ENCODE measurements at places on chromosomes 7 and 10.

DNA sequence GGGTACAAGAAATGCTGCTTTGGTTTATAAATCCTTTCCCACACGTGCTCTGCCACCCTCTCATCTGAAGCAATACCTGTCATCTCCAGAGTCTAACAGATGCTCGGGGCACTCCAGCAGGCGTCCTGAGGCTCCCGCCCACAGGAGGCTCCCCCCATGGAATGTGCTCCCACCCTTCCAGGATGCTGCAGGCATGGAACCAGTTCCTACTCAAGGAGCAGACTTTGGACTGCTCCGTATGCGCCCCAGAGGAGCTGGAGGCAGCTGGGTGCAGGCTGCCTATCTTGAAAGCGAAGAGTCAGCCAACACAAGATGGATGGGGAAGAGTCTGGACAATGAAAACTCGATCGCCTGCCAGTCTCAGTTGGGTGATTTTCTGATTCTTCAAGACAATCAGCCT is 75.4 kb downstream of the VOPP1 start:
- no peak for DNase-seq

DNA sequence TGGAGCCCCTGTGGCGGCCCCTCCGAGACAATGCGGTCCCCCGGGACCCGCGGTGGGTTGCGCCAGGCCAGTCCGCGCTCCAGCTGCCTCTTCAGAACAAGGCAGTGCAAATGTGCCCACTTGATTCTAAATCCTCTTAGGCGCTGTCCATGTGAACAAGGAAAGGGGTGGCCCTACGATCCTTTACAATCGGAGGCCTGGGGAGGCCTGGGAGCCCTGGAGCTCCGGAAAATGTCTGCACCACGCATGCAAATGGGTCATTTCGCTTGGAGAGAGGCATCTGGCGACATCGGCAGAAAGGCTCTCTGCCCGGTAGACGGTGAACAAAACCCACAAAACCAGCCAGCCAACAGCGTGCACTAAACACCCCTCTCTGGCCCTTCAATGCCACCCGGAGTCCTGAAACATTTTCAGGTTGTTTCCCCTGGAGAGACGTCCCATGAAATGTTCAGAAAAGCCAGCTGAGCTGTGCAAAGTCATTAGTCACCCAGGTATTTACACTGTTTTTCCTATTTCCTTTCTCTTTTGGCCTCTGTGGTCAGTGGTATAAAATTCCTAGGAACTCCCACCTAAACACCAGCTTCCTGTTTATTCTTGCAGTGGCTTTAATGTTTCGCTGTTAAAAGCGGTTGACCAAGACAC is 102.8 kb upstream of the ZNF438 start:
- peak; percentile 68 for DNase-seq

DNA sequence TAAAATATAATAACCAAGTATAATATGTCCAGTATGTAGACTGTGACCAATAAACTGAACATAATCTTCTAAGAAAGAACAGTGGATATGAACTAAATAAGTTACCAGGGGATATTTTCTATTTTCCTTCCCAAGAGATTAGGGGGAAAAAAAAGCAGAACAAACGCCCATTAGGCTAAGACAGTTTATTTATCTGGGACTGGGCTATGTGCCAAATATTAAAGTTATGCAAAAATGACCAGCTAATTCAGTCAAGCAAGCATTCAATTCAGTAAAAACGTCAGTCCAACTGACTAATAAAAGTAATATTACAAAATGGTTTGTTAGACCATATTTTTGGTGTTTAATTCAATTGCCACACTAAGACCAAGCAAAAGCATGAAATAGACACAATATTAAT is 122.2 kb downstream of the TSPAN12 start:
- DNase-seq, result no peak

DNA sequence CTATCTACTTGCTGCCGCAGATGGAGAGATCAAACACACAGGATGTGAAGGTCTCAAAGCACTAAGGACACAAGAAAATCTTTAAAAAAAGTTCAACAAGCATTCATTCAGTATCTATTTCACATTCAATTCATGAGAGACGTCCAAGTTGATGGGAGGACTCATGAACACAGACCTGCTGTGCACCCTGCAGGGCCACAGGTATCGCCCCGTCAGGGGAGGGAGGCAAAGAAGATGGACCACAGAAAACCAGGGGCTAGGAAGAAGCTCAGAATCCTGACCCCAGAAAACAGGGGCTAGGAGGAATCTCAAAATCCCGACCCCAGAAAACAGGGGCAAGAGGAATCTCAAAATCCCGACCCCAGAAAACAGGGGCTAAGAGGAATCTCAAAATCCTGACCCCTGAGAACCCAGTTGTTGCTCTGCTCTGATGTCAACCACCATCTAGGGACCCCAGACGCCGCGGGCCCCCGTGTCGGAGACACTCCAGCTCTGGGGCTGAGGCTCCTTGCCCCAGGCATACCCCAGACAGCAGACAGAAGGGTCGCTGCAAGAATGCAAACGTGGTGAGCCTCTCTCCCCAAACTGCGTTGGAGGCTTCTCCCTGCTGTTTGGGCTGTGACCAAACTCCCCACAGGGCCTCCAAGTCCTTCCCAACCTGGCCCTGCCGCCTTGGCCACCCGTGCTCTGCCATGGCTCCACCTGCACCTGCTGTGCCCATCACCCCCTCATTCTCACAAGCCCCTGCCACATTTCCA is 197.6 kb downstream of the DIP2C start:
- DNase-seq, result no peak

GRCh38 chr10:77498210-77498609 is 139.4 kb downstream of the KCNMA1 start:
- DNase-seq, result no peak

GRCh38 chr7:33463131-33463530 is 333.8 kb downstream of the BBS9 start:
- no peak for DNase-seq

DNA sequence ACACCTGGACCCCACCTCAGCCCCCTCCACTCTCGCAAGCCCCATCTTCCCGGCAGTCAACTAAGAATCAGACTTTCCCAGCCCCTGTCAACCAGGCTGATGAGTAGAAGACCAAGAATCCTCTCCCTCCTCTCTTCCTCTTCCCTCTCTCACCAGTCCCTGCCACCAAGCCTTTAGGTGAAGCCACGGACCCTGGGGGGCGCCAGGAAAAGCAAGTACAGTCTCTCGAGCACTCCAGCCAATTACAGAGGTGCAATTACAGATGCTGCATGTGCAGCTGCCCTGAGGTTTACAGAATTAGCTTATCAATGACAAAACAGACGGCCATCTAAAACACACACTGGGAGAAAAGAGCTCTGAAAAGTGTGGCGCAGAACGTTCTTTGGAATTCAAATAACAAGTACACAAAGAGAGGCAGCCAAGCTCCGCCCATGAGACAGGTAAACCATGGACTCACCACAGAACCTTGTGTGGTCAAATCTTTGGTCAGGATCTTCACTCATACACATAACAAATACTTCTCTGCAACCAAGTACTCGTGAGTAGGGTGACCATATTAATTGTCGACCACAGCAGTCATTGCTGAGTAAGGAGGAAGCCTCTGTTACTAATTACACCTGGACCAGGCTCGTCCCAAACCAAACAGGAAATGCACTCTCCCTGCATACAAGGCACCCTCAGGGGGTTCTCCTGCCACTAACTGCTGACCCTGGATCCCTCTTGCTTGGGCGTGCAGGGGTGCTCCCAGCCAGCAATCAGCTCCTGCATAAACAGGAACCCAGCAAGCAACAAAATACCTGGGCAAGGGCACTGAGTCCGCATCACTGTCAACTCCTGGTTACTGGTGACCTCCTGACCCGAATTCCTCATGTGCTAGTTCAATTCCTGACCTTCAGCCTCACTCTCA is 189.2 kb downstream of the FAM107B start:
- DNase-seq, result no peak

- no peak for DNase-seq
Measured at GRCh38 chr7:127770885-127771284, 118.9 kb downstream of the SND1 start.

DNA sequence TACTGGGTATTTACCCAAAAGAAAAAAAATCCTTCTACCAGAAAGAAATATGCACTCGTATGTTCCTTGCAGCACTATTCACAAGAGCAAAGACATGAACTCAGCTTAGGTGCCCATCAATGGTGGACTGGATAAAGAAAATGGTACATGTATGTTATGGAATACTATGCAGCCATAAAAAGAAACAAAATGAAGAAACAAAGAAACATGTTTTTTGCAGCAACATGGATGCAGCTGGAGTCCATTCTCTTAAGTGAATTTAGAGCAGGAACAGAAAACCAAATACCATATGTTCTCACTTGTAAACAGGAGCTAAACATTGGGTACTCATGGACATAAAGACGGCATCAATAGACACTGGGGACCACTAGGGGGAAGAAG is 5.5 kb upstream of the GNB2 start:
- DNase-seq, result no peak

- DNase-seq, result no peak
Measured at GRCh38 chr7:158443688-158444483, 143.7 kb downstream of the PTPRN2 start.

- DNase-seq, result no peak
Measured at GRCh38 chr7:149140831-149141230, 6.4 kb upstream of the ZNF398 start.

GRCh38 chr7:99772565-99772964 is 11.4 kb downstream of the CYP3A4 start:
- DNase-seq, result no peak

- no peak for DNase-seq
Measured at GRCh38 chr10:30748152-30748973, 118.8 kb upstream of the LYZL2 start.

- no peak for DNase-seq
Measured at GRCh38 chr10:71332466-71332865, 13.4 kb downstream of the SLC29A3 start.

- no peak for DNase-seq
Measured at GRCh38 chr7:19161671-19162070, 16.4 kb upstream of the FERD3L start.

DNA sequence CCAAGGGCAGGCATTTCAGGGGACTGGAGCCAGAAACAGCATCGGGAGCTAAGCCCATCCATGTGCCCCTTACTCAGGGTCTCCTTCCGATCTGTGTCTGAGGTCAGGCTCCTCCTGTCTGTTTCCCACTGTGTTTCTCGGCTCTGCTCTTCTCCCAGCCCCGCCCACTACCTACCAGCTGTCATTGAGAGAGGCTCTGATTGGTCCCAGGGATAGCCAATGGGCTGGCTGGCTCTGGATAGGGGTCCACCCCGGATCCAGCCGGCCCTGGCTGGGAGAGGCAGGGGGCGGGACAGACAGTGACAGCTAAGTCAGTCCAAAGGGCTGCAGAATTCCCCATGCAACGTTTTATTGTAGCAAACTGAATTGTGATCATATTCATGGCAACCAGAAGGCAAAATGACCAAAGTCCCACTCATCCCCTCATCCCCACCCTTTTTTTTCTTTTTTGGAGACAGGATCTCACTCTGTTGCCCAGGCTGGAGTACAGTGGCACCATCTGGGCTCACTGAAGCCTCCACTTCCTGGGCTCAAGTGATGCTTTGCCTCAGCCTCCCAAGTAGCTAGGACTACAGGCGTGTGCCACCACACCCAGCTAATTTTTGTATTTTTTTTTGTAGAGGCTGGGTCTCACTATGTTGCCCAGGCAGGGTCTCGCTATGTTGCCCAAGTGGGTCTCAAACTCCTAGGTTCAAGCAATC is 76.3 kb downstream of the CLIP2 start:
- no peak for DNase-seq

DNA sequence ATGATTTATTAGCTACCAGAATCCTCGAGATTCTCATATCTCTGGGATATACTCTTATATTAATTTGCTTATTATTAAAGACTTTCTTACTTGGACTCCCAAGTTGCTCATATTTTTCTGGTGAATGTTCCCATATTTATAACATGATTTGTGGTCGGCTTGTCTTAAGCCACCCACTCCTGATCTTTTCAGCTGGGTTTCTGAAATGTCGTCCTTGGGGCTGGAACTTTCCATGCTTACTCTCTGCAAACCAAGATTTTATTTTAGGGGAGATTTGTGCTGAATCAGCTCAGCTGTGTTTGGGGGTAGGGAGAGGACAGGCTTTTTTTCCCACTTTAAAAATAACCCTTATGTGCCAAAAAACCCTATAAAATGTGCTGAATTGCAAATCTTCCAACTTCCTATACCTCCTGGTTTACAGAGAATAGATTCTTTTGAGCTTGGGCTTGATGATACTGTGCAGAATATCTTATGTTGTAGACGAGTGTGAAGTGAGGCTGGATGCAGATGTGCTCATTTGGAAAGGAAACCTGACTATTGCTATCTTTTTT is 162.1 kb downstream of the SND1 start:
- no peak for DNase-seq

GRCh38 chr10:69797959-69798358 is 3.7 kb upstream of the COL13A1 start:
- no peak for DNase-seq

GRCh38 chr10:63115732-63116383 is 17.3 kb upstream of the NRBF2 start:
- DNase-seq, result no peak

DNA sequence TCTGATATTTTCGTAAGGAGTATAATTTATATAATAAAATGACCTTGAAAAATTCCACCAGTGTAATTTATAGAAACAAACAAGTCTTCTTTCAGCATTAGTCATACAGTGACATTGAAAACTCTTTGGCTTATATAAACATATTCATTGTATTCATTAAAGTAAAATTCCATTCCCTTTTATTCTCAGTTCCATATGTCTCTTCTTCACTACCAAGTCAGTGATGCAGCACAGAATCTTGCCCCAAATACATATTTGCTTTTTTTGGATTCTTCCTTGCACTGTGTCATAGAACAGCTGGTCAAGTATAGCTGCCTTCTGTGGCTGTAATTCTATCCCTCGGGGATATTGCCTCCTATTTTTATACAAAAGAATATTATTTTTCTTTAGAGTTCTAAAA is 884.5 kb upstream of the POT1 start:
- DNase-seq, result no peak

DNA sequence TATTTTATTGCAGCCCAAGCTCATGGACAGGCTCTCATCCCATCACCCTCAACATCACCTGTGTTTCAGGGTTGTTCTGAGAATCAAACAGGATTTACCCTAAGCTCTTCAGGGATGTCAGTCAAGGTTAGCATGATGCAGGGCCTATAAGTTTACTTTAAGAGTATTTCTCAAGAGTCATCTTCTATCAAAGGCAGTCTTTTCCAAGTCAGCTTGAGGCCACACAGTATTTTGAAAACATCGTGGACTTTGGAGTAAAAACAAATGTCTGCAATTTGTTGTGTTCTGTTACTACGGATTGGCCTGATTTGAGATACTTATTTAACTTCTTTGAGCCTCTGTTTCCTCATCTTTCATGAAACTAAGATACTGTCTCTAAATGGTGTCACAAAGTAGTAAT is 42.0 kb upstream of the NRP1 start:
- no peak for DNase-seq

- no peak for DNase-seq
Measured at GRCh38 chr10:36281831-36282331, 639.8 kb upstream of the FZD8 start.

- peak; percentile 3 for DNase-seq
Measured at GRCh38 chr7:1137517-1138167, 22.4 kb downstream of the ZFAND2A start.

- DNase-seq, result no peak
Measured at GRCh38 chr10:13820119-13820963, 233.6 kb downstream of the PRPF18 start.
